ENCODE measurements at places on chromosomes 1 and 21.

DNA sequence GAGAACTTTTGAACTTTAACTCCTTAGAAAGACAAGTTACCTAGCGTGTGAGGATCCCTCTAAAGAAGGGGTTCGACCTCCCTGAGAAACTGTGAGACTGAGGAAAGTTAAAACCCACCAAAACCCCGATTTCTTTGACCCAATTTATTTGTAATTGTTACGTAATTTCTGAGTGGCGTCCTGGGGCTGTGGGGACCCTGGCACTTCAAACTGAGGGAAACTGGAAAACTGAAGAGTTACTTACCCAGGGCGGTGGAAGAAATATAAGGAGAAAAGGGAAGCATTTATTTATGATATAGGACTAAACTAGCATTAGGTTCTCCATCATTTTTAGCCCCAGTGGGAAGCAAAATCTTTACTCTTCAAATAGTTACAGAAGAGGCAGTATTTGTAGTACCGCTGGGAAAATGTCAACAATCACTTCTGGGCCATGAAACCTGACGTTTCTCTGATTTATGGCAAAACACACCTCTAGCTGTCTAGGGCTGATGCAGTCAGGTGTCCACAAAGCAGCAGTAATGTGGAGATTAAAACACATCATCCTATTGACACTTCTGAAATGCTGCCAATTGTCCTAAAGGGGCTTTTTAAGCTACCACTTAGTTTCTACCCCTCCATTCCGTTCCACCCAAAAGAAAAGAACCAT lies 430 bp downstream of the S100B start:
- DNase-seq: no peak

DNA sequence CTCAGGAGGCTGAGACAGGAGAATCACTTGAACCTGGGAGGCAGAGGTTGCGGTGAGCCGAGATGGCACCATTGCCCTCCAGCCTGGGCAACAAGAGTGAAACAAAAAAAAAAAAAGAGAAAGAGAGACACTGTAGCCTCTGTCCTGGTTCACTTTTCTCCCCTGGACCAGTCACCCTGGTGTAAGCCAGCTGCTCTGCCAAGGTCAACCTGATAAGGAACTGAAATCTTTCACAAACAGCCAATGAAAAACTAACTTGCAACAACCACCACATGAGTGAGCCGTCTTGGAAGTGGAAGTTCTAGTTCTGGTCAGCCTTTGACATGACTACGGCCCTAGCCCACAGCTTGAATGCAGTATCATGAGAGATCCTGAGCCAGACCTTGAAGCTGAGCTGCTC lies 36.8 kb upstream of the CXADR start:
- no peak for DNase-seq

DNA sequence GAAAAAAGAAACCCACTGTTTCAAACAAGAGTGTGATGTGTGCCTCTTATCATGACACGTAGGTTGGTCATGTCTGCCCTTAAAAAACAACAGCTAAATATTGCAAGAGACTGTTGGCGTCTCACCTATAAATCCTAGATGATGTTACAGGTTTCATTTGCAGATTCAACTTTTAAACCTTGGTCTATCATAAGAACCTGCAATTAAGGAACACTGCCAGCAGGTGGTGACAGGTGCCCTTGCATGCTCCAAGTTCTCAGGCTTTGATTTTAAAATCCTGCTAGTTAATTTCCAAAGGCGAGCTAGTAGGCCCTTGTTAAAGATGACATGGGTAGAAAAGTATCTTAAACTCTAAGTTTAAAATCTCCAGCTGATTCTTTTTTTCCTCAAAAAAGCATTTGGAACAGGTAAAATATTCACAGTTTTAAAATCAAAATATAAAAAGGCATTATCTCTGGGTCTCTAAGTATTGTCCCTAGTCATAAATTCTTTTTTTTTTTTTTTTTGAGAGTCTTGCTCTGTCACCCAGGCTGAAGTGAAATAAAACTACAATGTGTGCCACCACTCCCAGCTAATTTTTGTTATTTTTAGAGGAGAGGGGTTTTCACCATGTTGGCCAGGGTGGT lies 39.1 kb downstream of the CLSTN1 start:
- DNase-seq: peak; percentile 67

GRCh38 chr1:22234476-22235030 lies 91.7 kb upstream of the WNT4 start:
- DNase-seq: no peak

DNA sequence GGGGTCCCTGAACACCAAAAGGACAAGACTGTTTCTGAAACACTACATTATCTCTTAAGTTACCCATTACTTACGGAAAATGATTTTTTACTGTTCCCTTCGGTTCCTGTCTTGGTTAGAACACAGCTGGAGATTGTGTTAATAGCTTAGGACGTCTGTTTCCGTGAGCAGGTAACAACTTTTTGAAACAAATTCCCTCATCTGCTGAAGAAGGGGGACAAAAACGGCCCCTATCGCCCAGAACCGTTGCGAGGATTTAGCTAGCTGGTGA lies 67.8 kb downstream of the SLC35A3 start:
- DNase-seq: no peak

DNA sequence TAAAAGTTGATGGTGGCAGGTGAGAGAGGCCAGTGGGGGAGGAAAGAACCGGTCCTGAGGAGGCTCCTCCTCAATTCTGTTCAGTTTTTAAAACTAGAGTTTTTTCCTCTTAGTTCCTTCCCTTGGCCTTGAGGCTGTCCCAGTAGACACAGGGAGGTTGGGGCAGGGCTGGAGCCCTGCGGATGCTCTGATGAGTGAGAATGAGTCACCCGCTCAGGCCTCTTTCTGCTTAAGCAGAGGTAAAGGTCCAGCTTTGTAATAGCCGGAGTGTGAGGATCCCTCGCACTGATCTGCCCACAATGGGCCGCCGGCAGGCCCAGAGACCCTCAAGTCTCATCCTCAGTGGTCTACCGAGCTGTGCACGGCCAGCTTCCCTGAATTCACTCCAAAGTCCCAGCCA lies 49.6 kb upstream of the IRF2BP2 start:
- DNase-seq: no peak

All from T-helper 1 cell (primary cell).